K562 (cell line): ENCODE measurements at places on chromosomes 5 and 9. TPM values are rescaled to one million over a fixed set of nuclear protein-coding genes. Genes with fewer than 3 reads are reported as not detected.

TAF11L5 gene
- total RNA-seq = 0.53 TPM in 1 of 2 replicates, not detected in the other

SLC30A5 gene
- 52.8 and 54.6 TPM in 2 replicates for total RNA-seq

CYSRT1 gene
- 0.22 and 0.60 TPM in 2 replicates for total RNA-seq

ZCCHC9 gene
- total RNA-seq = 40.3 and 42.0 TPM in 2 replicates

UAP1L1 gene
- 8.6 and 8.8 TPM in 2 replicates for total RNA-seq

DNA sequence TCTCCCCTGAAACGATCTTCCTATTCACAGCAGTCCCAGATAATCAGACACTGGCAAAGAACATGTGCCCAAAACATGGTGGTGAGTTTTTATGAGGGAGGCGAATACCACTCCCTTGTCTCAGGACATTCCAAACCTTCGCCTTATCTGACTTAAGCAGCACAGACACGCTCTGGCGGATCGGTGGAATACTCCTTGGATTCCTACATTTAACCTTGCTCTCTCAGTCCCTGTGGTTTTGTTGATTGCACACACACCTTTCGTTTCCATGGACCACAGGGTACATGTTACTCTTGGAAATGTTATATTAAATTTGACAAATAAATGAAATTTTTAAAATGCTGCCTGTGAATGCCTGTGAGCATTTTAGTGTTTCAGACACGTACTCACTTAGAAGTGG is 87.8 kb upstream of the CPEB4 start:
- H3K4me1 ChIP-seq = peaks cover 19% of the 10 kb centered on the region; the same call in 2 of the 3 replicates
- no peak overlapping the region for H3K27ac ChIP-seq
- peak; percentile 59 for DNase-seq
- no peaks in the 10 kb centered on the region for H3K27me3 ChIP-seq
- H3K36me3 ChIP-seq = no peaks in the 10 kb centered on the region
- no peak overlapping the region for H3K4me3 ChIP-seq

GRCh38 chr5:67146574-67146973 is 50.0 kb downstream of the CD180 start:
- H3K27me3 ChIP-seq = no peaks in the 10 kb centered on the region
- H3K4me3 ChIP-seq = no peak overlapping the region
- peaks cover 6% of the 10 kb centered on the region; the same call in 2 of the 3 replicates for H3K4me1 ChIP-seq
- H3K27ac ChIP-seq = no peak overlapping the region
- peaks cover 31% of the 10 kb centered on the region; the same call in 2 of the 3 replicates for H3K36me3 ChIP-seq

GRCh38 chr5:177545487-177546257 is 8.7 kb downstream of the FAM193B start:
- H3K4me1 ChIP-seq = no peaks in the 10 kb centered on the region; the same call in none of the 2 replicates
- H3K27me3 ChIP-seq = no peaks in the 10 kb centered on the region
- peak overlapping the region; percentile 6; the same call in 1 of the 3 replicates for H3K27ac ChIP-seq
- no peak overlapping the region for H3K4me3 ChIP-seq
- H3K36me3 ChIP-seq = peaks cover 54% of the 10 kb centered on the region; the same call in 2 of the 3 replicates

GRCh38 chr9:106682420-106682819 is 180.5 kb upstream of the ZNF462 start:
- H3K4me1 ChIP-seq = no peaks in the 10 kb centered on the region
- DNase-seq = no peak
- no peaks in the 10 kb centered on the region for H3K27me3 ChIP-seq
- no peak overlapping the region for H3K27ac ChIP-seq
- no peaks in the 10 kb centered on the region for H3K36me3 ChIP-seq
- no peak overlapping the region for H3K4me3 ChIP-seq

GRCh38 chr9:116991051-116991450 is 303.9 kb downstream of the TRIM32 start:
- DNase-seq = no peak
- H3K4me1 ChIP-seq = no peaks in the 10 kb centered on the region
- H3K27me3 ChIP-seq = no peaks in the 10 kb centered on the region
- no peak overlapping the region for H3K27ac ChIP-seq
- H3K4me3 ChIP-seq = no peak overlapping the region

DNA sequence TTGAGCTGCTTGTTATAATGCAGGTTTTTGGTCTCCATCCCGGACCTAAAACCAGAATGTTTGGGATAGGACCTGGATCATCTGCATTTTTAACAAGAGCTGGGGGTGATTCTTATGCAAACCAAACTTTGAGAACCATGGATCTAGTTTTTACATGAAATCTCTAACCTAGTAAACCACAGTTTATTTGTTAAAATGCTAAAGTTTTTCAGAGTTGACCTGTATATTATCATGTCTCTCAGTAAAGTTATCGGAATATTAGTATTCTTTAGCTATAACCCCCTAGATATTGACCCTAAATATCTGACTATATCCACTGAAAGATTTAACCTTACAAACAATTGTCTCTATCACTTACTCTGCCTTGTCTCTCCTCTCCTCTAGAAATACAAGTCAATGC is 28.7 kb downstream of the F2R start:
- H3K4me3 ChIP-seq = no peak overlapping the region
- no peak for DNase-seq
- H3K27ac ChIP-seq = no peak overlapping the region
- no peaks in the 10 kb centered on the region for H3K27me3 ChIP-seq
- no peaks in the 10 kb centered on the region for H3K36me3 ChIP-seq
- peaks cover 4% of the 10 kb centered on the region; the same call in 2 of the 3 replicates for H3K4me1 ChIP-seq

- H3K4me1 ChIP-seq = no peaks in the 10 kb centered on the region; the same call in 2 of the 3 replicates
- H3K27me3 ChIP-seq = peaks cover 16% of the 10 kb centered on the region
- no peak overlapping the region for H3K27ac ChIP-seq
- DNase-seq = no peak
Measured at GRCh38 chr5:115180165-115180709, 10.5 kb upstream of the TRIM36 start.

DNA sequence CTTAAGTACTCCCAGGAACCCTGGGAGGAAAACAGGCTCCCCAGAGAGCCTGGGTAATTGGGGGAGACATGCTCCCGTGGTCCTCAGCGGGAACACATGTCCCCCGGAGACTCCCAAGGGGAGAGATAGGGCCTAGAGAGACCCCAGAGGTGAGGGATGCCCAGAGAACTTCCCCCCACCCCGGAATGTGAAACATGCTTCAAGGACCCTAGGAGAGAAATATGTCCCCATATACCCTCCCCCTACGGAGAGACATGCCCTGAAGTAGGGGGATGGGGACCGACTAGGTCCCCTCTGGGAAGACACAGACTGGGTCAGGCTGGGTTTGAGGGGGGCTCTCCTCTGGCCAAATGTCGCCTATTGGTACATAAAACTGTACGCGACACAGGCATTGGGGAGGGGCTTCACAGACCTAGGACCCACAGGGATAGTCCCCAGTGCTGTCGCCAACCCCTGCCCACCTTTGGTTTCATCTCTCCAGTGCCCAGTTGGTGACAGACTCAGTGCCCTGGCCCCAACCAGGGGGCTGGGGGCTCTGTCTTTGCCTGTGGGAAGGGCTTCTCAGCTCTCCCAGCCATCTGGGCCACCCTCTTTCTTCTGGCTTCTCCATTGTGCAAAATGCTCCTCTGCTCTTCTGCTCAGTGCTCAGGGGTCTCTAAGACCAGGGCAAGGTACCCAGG is 26.9 kb downstream of the PCDH1 start:
- H3K27ac ChIP-seq = no peak overlapping the region
- no peak for DNase-seq
- no peaks in the 10 kb centered on the region for H3K27me3 ChIP-seq
- H3K4me1 ChIP-seq = peaks cover 8% of the 10 kb centered on the region

GRCh38 chr5:9324348-9325077 is 221.4 kb downstream of the SEMA5A start:
- H3K27ac ChIP-seq = no peak overlapping the region
- H3K36me3 ChIP-seq = no peaks in the 10 kb centered on the region

GRCh38 chr5:38783011-38783561 is 62.7 kb upstream of the OSMR start:
- H3K4me1 ChIP-seq = no peaks in the 10 kb centered on the region
- H3K27ac ChIP-seq = no peak overlapping the region
- DNase-seq = no peak
- no peaks in the 10 kb centered on the region for H3K36me3 ChIP-seq
- H3K4me3 ChIP-seq = no peak overlapping the region
- H3K27me3 ChIP-seq = no peaks in the 10 kb centered on the region

- no peak overlapping the region for H3K27ac ChIP-seq
- no peak overlapping the region for H3K4me3 ChIP-seq
- no peak for DNase-seq
- peaks cover 2% of the 10 kb centered on the region; the same call in 1 of the 3 replicates for H3K36me3 ChIP-seq
Measured at GRCh38 chr9:122975196-122975595, 34.4 kb downstream of the RABGAP1 start.

GRCh38 chr5:145554399-145554798 is 280.7 kb downstream of the PRELID2 start:
- H3K27ac ChIP-seq = no peak overlapping the region
- no peaks in the 10 kb centered on the region for H3K36me3 ChIP-seq
- no peak for DNase-seq
- H3K4me3 ChIP-seq = no peak overlapping the region

GRCh38 chr9:118183576-118183975 is 479.4 kb downstream of the TLR4 start:
- H3K4me3 ChIP-seq = no peak overlapping the region
- H3K27me3 ChIP-seq = no peaks in the 10 kb centered on the region
- no peak overlapping the region for H3K27ac ChIP-seq
- no peaks in the 10 kb centered on the region for H3K36me3 ChIP-seq

DNA sequence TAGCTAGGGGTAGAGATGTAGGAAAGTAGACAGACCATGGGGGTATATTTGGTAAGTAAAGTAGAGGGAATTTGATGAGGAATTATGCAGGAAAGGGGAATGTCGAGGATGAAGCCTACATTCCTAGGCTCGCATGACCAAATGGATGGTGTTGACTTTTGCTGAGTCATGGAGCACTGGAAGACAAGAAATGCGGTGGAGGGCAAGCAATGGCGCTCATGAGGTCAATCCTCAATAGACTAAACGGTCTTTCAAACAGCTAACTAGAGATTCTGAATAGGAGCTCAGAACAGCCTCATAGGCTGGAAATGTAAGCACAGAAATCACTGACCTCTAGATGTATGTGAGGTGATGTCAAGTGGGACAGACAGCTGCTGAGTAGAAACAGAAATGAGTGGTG is 50.7 kb upstream of the FST start:
- no peak overlapping the region for H3K4me3 ChIP-seq
- DNase-seq = no peak
- peaks cover 19% of the 10 kb centered on the region for H3K4me1 ChIP-seq
- no peaks in the 10 kb centered on the region for H3K27me3 ChIP-seq

DNA sequence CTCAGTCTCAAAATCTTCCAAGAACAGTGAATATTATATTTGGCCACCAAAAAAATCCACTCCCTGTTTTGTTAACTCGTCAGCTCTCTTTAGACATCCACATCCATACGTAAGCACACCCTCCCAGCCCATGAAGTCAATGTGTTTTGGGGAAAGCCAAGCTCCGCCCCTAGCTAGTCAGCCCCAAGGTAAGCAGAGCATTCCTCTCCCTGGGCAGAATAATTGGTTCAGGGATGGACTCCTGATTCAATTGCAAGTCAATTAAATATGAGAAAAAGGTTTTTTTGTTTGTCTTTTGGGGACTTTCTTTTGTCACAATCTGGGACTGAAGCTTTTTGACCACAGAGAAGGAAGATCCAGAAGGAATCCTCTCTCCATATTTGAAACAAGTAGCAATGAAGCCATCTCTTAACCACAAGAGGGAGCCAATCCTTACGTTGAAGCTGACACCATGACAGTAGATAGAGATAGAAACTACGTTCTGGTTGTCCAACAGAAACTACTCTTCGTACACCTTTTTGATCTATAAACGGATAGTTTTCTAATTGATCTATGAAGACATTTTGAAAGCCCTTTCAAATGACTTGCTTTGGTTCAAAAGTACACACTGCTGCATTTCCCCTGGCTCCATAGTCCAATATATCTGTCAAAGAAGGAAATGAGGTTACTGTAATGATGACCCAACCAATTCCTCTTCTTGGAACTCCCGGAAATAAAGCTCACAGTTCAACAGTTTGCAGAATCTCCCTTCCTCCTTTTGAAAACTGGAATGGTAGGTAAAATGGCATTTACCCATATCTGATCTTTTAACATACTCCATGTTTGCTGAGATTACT is 166.4 kb downstream of the TLE1 start:
- no peaks in the 10 kb centered on the region for H3K4me1 ChIP-seq
- no peak overlapping the region for H3K4me3 ChIP-seq
- no peaks in the 10 kb centered on the region for H3K27me3 ChIP-seq
- no peak for DNase-seq

DNA sequence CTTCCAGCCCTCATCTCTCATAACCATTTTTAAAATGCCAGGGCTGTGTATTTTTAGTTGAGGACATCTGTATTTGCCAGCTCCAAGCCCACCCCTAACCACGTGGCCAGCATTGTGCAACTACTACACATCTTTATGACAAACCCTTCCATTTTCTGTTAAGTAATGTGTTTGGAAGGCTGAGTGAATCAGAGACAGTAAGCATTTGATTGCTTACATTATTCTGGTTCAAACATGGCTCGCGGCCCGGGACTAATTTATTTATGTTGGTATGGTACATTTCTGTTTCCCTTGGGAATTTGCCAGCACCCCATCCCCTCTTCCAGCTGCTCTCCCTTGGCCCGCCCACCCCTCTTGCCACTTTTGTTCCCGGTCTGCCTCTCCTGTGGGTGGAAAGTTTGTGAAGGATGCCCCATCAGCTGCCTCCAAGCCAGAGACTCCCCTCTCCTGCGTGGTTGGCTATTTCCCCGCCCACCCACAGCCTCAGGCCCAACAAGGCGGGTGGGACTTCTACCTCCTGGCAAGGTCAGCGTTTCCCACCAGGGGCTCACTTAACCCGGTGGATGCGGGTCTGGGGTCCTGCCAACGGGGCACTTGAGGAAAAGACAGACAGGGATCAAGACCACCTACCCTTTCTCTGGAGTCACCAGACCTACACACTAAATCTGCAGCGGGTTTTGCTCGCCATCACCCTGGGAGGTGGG is 162.2 kb downstream of the HSD17B3 start:
- H3K27ac ChIP-seq = no peak overlapping the region
- no peaks in the 10 kb centered on the region for H3K36me3 ChIP-seq
- no peak overlapping the region for H3K4me3 ChIP-seq
- no peaks in the 10 kb centered on the region for H3K4me1 ChIP-seq
- peaks cover 14% of the 10 kb centered on the region; the same call in 1 of the 3 replicates for H3K27me3 ChIP-seq

- H3K36me3 ChIP-seq = no peaks in the 10 kb centered on the region
- no peak overlapping the region for H3K27ac ChIP-seq
- no peak for DNase-seq
- no peak overlapping the region for H3K4me3 ChIP-seq
Measured at GRCh38 chr5:120016717-120017382, 387.5 kb downstream of the FAM170A start.

DNA sequence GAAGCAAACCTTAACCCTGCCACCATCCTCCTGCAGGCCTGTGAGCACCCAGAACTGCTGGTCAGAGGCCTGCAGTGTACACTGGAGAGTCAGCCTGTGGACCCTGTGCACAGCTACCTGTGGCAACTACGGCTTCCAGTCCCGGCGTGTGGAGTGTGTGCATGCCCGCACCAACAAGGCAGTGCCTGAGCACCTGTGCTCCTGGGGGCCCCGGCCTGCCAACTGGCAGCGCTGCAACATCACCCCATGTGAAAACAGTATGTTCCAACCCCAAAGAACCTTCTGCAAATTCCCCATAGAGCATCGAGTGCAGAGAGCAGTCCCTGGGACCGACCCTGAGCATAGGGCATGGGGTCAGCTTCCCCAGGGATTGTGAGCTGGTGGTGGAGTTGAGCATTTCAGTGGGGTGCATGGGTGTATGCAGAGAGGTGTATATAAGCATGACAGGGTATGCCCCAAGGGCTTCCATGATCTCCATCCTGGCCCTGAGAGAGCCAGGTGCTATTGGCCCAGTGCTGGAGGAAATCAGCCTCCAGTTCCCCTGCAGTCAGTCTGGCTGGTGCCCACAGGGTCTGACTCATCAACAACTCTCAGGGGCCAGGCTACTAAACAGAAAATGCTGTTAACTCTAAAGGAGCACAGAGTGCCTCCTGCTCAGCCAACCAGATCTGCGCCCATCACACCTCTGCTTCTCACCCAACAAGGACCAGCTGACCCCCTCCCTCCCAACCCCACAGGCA is 126.2 kb downstream of the SAXO1 start:
- no peaks in the 10 kb centered on the region for H3K36me3 ChIP-seq
- no peak for DNase-seq
- no peaks in the 10 kb centered on the region; the same call in 1 of the 2 replicates for H3K4me1 ChIP-seq
- H3K27me3 ChIP-seq = peaks cover 7% of the 10 kb centered on the region; the same call in 1 of the 2 replicates
- no peak overlapping the region for H3K4me3 ChIP-seq
